ENCODE measurements at places on chromosomes 3 and 15.

- DNase-seq = no peak
These were observed 52.0 kb downstream of the ILDR1 start for GRCh38 chr3:121970047-121970446.

- DNase-seq = no peak
These were observed 37.5 kb upstream of the C3orf38 start for GRCh38 chr3:88112289-88112688.

DNA sequence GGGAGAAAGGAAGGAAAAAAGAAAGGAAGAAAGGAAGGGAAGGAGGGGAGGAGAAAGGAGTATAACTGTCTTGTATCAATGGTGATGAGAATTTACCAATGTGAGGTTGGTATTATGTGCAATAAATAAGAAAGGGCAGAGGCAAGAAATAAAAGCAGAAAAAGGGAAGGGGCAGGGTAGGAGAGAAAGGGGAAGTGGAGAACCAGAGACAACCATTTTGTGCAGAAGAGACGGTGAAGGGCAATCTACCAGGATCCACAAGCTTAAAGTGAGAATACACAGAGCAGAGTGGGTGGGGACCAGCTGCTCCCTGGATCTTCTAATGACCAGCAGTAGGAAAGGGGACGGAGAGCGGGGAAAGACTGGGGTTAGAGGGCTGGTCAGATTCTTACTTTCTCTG lies 106.9 kb upstream of the SLCO2A1 start:
- no peak for DNase-seq

GRCh38 chr15:81747482-81747881 lies 298.3 kb downstream of the MEX3B start:
- no peak for DNase-seq

DNA sequence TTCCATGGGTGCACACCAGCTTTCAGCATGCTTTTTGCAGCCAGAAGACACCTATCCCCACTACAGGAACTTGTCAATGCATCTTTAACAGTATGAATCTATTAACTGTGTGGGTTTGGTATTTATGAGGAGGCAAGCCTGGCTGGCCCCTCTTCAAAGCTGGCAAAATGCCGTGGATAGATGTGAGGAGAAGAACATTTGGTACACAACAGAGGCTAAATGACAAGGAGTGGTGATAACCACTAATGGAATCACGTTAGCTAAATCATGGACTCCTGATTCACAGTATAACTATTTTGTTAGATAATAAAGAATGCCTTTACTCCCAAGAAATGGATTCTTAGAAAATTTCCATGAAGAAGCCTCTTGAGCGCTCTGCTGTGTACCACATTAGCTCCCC lies 187.2 kb downstream of the CLSTN2 start:
- no peak for DNase-seq
